ENCODE measurements at places on chromosomes 2 and 18.

DNA sequence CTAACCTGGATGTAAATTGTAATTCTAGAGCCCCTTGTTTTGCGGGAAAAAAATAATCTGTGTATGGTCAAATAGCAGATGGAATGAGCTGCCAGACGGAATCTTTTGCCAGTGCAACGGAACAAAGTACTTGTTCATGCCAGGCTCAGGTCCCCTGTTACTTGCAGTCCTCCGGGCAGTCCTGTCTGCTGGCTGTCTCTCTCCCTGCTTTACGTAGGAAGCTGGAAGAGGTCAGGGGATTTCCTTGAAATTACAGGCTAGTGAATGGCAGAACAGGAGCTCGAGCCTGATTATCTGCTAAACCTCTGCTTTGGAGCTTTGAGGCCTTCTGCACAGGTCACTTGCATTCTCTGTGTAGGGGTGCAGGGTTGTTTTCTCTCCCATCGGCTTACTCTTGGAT, 54.8 kb downstream of the LRRFIP1 start:
- DNase-seq: no peak

DNA sequence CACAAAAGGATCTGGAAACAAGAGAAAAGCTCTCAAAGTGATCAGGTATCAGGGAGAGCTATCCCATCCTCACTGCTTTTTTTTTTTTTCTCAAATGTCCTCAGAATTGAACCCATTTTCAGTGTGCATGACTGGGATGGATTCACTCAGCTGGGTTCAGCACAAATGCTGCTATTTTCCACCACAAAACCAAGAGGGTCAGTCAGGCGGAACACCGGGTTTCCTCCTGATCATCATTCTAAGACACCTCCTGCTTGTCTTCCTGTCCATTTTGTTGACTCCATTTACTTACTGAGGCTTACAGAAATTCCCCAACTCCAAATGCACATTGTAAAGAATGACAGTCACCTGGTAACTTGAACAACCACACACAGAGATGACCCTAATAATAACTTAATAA, 39.9 kb downstream of the CYRIA start:
- DNase-seq: no peak

DNA sequence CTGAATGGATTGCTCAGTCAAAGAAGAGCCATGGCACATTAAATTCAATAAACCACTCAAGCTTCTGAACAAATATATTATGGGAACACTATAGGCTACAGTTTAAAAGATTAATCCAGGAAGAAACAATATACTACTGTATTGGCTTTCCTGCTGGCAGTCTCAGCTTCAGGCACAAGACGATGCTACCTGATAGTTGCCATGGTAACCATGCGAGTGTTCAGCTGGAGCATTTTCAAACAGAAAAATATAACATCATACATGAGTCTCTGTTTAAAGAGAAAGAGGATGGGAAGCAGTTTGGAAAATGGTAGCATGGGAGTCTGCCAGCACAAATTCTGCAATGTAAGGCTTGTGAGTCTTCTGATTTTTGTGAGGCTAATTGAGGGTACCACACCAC, 65.9 kb upstream of the CPO start:
- no peak for DNase-seq

GRCh38 chr2:232567721-232568120, 17.2 kb downstream of the EIF4E2 start:
- no peak for DNase-seq

DNA sequence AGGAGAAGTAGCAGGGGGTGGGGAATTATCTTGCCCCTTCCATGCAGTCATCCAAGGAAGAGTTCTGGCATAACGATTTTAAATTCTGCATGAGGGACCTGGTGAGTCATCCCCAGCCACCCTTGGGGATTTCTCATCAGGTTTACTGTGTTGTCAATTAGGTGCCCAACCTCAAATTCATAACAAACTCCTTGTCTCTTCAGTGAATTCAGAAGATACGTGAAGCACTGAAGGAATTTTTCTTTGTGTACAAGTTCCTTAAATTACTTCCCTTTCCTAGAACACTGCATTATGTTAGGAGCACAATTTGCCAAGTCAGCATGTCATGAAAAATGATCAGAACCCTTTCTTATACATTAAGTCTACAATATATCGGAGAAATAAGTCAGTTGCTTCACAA, 70.8 kb upstream of the NOSTRIN start:
- DNase-seq: no peak

DNA sequence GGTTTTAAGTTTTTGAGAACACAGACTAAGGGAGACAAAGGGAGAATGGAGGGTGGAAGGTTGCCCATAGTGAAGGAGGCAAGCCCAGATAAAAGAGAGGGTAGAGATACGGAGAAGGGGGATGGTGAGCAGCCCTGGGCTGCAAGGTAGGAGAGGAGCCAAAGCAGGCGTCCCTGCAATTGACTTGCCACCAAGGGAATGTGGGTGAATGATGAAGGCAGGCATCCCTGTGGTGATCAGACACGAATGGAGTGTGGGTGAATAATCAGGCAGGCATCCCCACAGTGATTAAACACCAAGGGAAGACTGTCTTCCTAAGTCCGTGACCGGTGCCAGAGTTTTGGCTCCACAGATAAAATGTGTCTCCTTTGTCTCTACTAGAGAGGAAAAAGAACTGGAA, 16.5 kb upstream of the ALPK2 start:
- DNase-seq: no peak

DNA sequence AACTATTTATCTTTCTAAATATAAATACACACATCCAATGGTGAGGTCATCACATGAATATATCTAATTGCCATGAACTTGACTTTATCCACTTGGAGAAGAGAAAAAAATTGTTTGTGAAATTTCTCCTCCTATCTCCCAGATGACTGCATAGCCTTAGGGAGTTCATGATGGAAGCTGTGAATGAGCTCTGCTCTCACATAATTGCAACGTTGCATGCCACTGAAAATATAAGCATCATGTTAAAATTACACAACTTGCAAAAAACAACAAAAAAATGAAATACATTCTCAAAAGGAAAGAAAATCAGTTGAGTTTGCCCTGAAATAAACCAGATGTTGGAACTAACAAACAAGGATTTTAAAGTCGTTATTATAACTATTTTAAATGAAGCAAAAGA, 50.6 kb upstream of the OSR1 start:
- no peak for DNase-seq

- DNase-seq: no peak
Measured at GRCh38 chr2:26613241-26614215, 27.6 kb downstream of the CIB4 start.

GRCh38 chr2:182077448-182078142, 91.9 kb downstream of the PPP1R1C start:
- DNase-seq: peak; percentile 72

- no peak for DNase-seq
Measured at GRCh38 chr2:239625971-239626734, 225.3 kb upstream of the HDAC4 start.

DNA sequence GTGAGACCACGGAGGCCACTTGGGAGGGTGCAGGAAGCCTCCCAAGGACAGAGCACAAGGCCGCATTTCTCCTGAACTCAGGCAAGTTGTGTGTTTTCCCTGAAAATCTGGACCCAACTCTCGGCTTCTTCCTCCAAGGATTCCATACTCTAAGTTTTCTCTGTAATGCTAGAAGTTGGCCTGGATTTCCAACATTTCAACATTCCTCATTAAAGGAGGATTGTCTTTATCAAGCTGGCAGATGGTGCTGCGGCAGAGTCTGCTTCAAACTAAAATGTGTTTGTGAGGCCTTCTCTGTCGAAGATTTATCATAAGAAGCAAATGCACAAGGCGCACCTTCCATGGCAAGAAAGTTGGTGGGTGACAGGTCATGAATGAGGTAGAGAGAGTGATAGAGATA, 94.4 kb upstream of the SATB2 start:
- DNase-seq: no peak

DNA sequence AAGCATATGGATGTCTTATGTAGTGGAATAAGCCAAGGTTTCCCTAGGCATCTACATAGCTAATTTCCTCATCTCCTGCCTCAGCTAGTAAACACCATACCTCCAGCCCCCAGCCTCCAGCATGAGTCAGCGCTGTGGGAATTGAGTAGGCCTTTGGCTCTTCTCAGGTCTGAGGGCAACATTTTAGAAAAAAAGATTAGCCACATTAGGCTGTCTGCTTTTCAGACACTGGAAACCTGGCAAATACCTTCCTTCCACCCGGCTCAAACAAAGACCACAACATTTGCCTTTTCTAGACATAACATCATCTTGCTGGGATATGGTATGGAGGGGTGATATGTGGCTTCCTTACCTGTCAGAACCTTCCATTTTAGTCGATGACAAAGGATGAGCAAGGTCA, 6.1 kb upstream of the CCDC195 start:
- no peak for DNase-seq

DNA sequence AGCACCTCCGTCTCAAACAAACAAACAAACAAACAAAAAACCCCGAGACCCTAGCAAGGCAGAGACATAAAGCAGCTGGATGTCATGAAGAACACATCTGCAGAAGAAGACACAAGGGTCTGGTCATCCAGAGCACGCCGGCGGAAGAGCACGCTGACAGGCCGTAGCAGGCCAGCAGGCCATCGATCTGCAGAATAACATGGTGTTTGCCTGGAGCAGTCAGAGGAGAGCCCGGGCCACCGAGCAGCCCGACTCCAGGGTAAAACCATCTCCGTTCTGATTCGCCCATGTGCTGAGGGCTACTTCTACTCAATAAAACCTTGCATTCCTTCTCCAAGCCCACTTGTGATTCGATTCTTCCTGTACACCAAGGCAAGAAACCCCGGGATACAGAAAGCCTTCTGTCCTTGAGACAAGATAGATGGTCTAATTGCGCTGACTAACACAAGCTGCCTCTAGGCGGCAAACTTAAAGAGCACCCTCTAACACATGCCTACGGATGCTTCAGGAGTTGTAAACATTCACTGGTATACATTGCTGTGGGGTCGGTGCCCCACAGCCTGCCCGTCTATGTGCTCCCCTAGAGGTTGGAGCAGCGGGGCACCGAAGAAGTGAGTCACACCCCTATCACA, 549.8 kb upstream of the NRXN1 start:
- no peak for DNase-seq

DNA sequence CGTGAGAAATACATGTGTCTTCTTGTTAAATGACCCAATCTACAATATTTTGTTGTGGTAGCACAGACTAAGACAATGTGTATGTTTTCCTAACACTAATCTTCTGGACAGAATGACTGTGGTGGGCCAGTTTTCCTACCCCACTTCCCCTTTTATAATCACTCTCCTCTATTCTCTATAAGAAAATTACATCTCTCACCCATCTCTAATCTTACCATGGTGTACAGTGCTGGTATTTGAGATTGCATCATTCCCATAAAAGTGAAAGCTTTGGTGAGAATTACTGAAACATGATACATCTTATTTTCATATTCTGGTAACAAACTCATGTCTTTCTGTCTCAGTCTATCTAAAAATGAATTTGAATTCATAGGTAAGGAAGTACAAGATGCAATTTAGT, 40.5 kb downstream of the CAVIN2 start:
- no peak for DNase-seq

DNA sequence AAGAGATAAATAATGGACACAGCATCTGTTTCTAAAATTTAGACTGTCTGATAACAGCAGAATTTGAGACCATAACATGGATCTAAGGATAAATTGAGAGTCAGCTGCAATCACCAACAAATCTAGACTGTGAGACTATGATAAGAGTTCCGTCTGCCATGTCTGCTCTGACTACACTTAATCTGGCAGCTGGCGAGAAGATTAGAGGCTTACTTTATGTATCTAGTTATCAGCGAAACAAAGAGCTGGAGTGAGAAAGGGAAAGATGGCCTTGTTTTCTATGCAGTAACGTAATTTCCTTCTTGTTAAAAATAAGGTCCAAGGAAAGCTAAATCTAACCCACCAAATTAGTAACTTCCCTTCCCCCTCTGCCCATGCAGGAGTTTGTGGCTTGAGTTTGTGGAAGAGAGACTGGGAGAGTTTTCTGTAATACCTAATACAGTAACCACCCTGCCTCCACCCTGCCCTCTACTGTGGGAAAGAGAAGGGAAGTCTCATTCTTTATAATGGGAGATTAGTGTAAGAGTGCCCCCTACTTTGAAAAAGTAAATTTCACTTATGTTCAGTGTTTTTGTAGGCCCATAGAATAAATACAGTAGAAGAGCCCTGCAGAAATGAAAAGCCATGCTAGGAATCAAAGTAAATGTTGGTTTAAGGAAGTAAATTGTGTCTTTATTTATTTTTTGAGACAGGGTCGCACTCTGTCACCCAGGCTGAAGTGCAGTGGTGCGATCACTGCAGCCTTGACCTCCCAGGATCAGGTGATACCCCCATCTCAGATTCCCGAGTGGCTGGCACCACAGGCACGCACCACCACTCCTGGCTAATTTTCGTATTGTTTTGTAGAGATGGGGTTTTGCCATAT, 27.5 kb downstream of the EML4 start:
- no peak for DNase-seq

GRCh38 chr2:176251928-176252327, 17.3 kb upstream of the MTX2 start:
- no peak for DNase-seq

DNA sequence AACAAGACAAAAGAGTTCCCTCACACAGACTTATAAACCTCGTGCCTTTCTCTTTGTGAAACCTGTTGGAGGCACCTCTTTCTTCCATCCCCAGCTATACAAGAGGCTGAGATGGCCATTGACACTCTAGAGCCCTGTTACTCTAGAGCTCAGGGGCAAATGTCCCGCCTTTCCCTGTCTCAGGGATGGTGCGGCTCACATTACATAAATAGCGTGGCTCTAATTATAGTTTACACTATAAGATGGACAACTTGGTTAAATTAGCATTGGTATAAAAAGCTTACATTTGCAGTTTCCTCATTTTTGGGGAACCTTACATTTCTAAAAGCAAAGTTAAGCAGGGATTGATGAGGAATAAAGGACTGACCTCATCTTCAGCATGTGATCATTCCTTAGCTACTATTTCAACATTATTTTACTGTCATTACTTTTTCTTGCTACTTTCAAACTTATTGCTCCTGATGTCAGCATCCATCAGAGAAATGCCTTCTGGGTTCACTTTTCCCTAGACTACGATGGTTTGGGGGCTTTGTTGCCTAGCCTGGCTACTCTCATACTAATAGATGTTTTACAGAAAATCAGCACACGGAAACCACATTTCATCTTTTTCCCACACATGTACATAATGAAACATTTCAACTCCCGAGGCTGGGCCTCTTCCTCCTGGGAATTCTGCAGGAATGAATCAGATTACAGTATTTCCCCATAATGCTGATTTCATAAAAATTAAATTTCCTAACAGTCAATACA, 40.4 kb downstream of the FTCDNL1 start:
- no peak for DNase-seq

DNA sequence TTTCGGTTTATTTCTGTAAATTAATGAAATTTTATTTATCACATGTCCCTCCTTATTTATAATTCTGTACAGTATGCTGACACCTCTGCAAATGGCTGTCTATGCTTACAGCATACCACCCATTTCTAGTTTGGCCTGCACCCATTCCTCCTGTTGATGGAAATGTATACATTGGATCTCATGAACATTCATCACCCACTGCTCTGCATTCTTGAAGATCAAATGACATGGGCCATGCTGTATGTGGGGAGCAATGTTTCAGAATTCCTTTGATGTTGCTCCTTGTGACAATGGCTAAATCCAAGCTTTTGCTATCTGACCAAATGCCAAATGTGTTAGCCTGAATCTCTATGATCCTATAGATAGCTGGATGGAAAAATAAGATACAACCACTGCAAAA, 55.3 kb upstream of the ITGB6 start:
- DNase-seq: no peak

GRCh38 chr2:73925853-73926492, 707 bp upstream of the DGUOK start:
- no peak for DNase-seq

GRCh38 chr18:31659576-31660177, 24.7 kb downstream of the B4GALT6 start:
- no peak for DNase-seq

Measured in Panc1 (cell line).